Breast epithelium (tissue), 4 donors: ENCODE measurements at places on chromosomes 12 and 14. TPM values are rescaled to one million over a fixed set of nuclear protein-coding genes. Genes with fewer than 3 reads are reported as not detected.
A peak's percentile ranks its signal among the peaks of the same experiment; 100 is the strongest.

- H3K27me3 ChIP-seq = no peaks in the 10 kb centered on the region
- H3K4me1 ChIP-seq = no peaks in the 10 kb centered on the region
- H3K4me3 ChIP-seq = peak within 1 kb of the TSS; percentile 59
- no peaks in the 10 kb centered on the region for H3K36me3 ChIP-seq
- no peak for DNase-seq
Measured at GRCh38 chr12:113056631-113057488, at the start of gene DTX1. Gene DTX1 (plus strand): TSS chr12:113056730. CDS start chr12:113058193, 1,463 bp downstream.

- no peaks in the 10 kb centered on the region for H3K4me1 ChIP-seq
- H3K27me3 ChIP-seq = no peaks in the 10 kb centered on the region
- H3K27ac ChIP-seq = no peak overlapping the region
- no peak overlapping the region for H3K4me3 ChIP-seq
Measured at GRCh38 chr14:63322897-63323573, 4.3 kb upstream of the GPHB5 start.

DNA sequence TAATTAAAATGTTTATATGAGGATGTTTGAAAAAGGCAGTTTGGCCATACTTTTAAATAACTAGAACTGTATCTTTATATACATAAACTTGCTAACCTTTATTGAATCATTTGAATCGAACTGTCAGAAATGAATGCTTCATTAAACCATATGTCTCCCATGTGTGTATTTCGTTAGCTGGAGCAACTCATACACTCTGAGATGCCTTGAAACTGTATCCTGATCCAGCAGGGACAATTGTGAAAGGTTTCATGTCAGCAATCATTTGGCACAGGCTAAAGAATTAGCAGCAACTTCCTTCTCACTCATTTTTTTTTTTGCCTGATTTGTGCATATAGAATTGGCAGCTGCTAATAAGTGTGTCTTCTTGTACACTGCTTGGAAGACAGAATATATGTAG lies 109.9 kb downstream of the NAV3 start:
- H3K27me3 ChIP-seq = no peaks in the 10 kb centered on the region
- H3K27ac ChIP-seq = no peak overlapping the region
- DNase-seq = no peak
- H3K4me1 ChIP-seq = no peaks in the 10 kb centered on the region
- H3K4me3 ChIP-seq = no peak overlapping the region
- no peaks in the 10 kb centered on the region for H3K36me3 ChIP-seq

- H3K4me1 ChIP-seq = no peaks in the 10 kb centered on the region
- no peak overlapping the region for H3K27ac ChIP-seq
- no peak for DNase-seq
- no peaks in the 10 kb centered on the region for H3K27me3 ChIP-seq
- no peak overlapping the region for H3K4me3 ChIP-seq
Measured at GRCh38 chr14:39185256-39186049, 10.4 kb downstream of the PNN start.

DNA sequence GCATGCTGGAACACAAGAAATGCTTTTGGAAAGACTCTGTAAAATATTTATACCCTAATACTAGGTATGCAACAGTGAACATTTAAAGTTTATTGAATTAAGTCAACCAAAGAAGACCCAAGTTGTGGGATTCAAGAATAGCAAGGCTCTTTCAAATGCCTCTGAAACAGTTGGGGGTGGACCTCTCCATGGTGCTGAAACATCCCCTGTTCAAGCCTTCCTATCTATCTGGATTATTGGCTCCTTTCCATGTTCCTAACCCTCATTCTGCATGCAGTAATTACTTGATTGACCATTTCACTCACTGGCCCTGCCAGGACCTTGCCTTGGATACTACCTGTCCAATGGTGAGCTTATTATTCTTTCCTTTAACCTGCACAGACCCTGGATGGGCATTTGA lies 349.7 kb downstream of the NRXN3 start:
- no peak overlapping the region for H3K27ac ChIP-seq
- no peak overlapping the region for H3K4me3 ChIP-seq
- H3K4me1 ChIP-seq = no peaks in the 10 kb centered on the region
- H3K36me3 ChIP-seq = no peaks in the 10 kb centered on the region

DNA sequence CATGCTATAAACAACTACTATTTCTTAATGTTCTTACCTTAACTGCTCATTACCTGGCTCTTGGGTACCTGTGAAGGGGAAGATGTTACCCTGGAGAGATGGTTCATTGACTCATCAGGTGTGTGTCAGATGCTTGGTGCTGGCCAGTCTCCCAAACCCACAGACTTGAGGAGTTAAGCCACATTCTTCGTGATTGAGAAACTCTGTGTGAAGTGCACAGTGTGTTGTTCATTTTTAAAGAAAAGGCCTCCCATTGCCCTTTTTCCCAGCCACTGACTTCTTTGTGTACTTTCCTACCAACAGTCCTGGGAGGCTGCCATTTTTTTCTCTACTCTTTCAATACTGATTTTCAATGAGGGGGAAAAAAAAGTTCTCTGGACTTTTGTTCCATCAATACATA lies 3.2 kb downstream of the MGST1 start:
- H3K27ac ChIP-seq = peak overlapping the region; percentile 86
- H3K4me1 ChIP-seq = no peaks in the 10 kb centered on the region
- peaks cover 1% of the 10 kb centered on the region for H3K36me3 ChIP-seq
- no peaks in the 10 kb centered on the region for H3K27me3 ChIP-seq
- H3K4me3 ChIP-seq = no peak overlapping the region
- DNase-seq = peak; percentile 92

GRCh38 chr12:83904175-83904574 lies 1008.4 kb downstream of the SLC6A15 start:
- H3K36me3 ChIP-seq = no peaks in the 10 kb centered on the region
- no peak overlapping the region for H3K27ac ChIP-seq
- H3K4me3 ChIP-seq = no peak overlapping the region
- DNase-seq = no peak
- no peaks in the 10 kb centered on the region for H3K27me3 ChIP-seq
- H3K4me1 ChIP-seq = no peaks in the 10 kb centered on the region

- no peaks in the 10 kb centered on the region for H3K36me3 ChIP-seq
- DNase-seq = no peak
- H3K27me3 ChIP-seq = no peaks in the 10 kb centered on the region
- H3K4me1 ChIP-seq = no peaks in the 10 kb centered on the region
- no peak overlapping the region for H3K4me3 ChIP-seq
Measured at GRCh38 chr12:87923361-87923760, 105.8 kb downstream of the C12orf50 start.

DNA sequence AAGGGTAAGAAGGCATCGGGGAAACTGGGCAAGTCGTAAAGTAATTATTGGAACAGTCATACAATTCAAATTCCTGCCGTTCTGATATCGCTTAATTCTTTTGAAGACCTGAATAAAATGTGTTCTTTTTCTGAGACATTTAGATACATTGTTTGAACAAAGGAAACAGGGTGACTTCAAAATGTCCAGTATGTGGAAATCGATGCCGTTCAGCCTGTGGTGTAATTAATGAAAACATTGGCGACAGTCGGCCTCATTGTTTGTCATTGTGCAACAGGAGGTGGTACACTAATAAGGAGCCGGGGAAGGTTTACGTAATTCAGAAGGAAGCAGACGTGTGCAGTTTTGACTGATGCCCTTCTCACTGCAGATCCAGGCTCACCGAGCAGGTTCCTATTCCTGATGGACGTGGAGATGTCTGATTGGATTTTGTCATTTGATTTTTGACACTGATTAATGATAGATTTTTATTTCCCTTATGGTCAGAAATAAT lies 92.7 kb downstream of the BORCS5 start:
- H3K4me1 ChIP-seq = no peaks in the 10 kb centered on the region
- H3K36me3 ChIP-seq = no peaks in the 10 kb centered on the region
- no peaks in the 10 kb centered on the region for H3K27me3 ChIP-seq
- no peak overlapping the region for H3K4me3 ChIP-seq
- DNase-seq = peak; percentile 89

GRCh38 chr12:110786012-110786411 lies 43.3 kb upstream of the PPP1CC start:
- no peak for DNase-seq
- H3K27me3 ChIP-seq = no peaks in the 10 kb centered on the region
- no peaks in the 10 kb centered on the region for H3K4me1 ChIP-seq
- H3K27ac ChIP-seq = no peak overlapping the region
- H3K4me3 ChIP-seq = no peak overlapping the region

GRCh38 chr14:80315681-80316080 lies 104.4 kb upstream of the DIO2 start:
- H3K27ac ChIP-seq = peak overlapping the region; percentile 49
- H3K4me3 ChIP-seq = no peak overlapping the region
- no peaks in the 10 kb centered on the region for H3K36me3 ChIP-seq
- no peak for DNase-seq
- no peaks in the 10 kb centered on the region for H3K27me3 ChIP-seq
- H3K4me1 ChIP-seq = no peaks in the 10 kb centered on the region

DNA sequence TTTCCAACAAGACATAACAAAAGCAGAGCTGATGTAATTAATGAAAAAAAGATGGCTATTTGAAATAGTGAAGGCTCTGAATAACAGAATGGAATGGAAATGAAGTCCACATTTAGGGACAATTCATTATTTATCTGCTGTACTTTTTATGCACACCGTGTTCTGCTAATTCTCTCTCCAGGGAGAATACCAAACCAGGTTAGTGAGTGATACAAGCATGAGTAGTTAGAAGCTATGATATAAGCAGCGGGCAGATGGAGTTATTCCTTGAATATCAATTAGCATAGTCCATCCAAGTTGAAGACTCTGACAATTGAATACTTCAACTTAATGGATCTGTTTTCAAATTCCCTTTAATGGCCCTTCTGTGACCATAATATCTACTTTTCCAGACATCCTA lies 162.1 kb upstream of the TMTC2 start:
- no peaks in the 10 kb centered on the region for H3K4me1 ChIP-seq
- no peak overlapping the region for H3K27ac ChIP-seq
- DNase-seq = no peak
- no peak overlapping the region for H3K4me3 ChIP-seq

- no peaks in the 10 kb centered on the region for H3K4me1 ChIP-seq
- no peaks in the 10 kb centered on the region for H3K36me3 ChIP-seq
- no peak for DNase-seq
Measured at GRCh38 chr12:5236022-5236640, 192.5 kb downstream of the KCNA5 start.

DNA sequence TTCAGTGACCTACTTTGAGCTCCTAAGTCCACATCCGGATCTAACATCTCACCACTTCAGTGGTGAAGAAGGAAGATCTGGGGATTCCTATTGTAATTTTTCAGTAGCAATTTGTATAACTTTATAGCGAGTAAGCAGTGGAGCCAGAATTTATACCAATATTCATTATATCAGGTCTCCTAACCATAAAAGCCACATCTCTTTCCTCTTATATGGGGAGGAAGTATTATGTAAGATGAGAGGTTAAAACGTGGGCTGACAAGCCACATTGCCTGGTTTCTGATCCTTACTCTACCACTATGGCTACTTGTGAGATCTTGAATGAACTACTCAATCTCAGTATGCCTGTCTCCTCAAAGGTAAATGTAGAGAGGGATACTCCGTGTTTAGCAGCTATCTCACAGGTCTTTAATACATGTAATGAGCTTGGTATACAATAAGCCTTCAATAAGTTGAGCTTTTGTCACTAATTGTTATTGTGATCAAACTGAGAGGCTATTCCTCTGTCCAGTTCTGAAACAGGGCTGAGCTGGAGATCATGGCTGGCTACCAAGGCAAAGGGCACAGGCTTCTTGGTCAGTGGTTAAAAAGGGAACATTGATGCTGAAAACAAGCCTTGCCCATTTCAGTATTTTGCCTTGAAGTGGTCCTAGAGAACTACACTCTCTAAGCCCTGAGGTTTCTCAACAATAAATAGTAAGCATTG lies 3.3 kb upstream of the TMEM117 start:
- H3K4me1 ChIP-seq = no peaks in the 10 kb centered on the region
- no peak overlapping the region for H3K27ac ChIP-seq
- no peaks in the 10 kb centered on the region for H3K36me3 ChIP-seq

- no peaks in the 10 kb centered on the region for H3K36me3 ChIP-seq
- H3K4me1 ChIP-seq = peaks cover 19% of the 10 kb centered on the region
- peak overlapping the region; percentile 80 for H3K27ac ChIP-seq
- no peak for DNase-seq
Measured at GRCh38 chr12:124479680-124480468, 87.5 kb downstream of the NCOR2 start.

- H3K4me1 ChIP-seq = no peaks in the 10 kb centered on the region
- H3K27me3 ChIP-seq = no peaks in the 10 kb centered on the region
- H3K36me3 ChIP-seq = no peaks in the 10 kb centered on the region
- DNase-seq = no peak
- no peak overlapping the region for H3K4me3 ChIP-seq
Measured at GRCh38 chr12:29706311-29706710, 77.4 kb downstream of the TMTC1 start.

Gene CCND2
- total RNA-seq = 72.8 TPM

Gene ZNF891
- total RNA-seq = 5.7 TPM

Gene LTB4R2
- total RNA-seq = 9.4 TPM

Gene ANO2
- total RNA-seq = 16.8 TPM

Gene M6PR
- total RNA-seq = 138 TPM

Gene IRAK3
- 88.8 TPM for total RNA-seq

Gene SLC41A2
- total RNA-seq = 41.9 TPM

Gene DRAM1
- total RNA-seq = 31.6 TPM

Gene ESPL1
- 0.33 TPM for total RNA-seq

Gene FLVCR2
- 15.4 TPM for total RNA-seq
